ENCODE measurements at places on chromosomes 7 and 10.

DNA sequence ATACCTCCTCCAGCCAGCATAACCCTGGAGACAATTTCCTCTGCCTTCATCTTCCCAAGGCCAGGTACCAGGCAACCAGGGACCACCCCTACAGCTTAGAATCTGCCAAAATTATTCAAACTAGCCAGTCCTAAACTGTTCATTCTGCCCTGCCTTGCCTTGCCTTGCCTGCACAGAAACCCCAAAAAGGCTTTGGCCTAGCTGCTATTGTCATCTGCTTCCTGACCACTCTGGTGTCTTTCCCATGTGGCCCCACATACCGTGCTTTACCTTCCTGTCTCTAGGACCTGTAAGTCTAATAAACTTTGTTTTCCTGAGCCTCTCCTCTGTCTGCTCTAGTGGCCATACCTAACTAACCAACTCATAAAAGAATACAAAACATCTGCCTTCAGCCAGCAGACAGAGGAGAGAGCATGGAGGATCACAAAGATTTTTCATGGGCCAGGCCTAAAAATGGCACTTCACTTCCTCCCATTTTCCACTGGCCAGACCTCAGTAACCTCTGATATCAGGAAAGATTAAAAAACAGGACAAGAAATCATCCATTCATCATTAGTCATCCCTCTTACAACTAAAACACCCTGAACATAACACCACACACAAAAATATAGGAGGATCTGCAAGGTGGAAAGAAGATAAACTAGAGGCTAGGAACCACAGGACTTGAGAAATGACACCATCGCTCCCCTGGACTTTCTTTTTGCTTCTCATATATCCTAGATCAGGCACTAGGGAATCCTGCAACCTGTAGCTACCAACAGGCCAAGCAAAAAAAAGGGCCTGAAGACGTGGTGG lies 51.5 kb downstream of the IMMP2L start:
- peak; percentile 9 for DNase-seq

DNA sequence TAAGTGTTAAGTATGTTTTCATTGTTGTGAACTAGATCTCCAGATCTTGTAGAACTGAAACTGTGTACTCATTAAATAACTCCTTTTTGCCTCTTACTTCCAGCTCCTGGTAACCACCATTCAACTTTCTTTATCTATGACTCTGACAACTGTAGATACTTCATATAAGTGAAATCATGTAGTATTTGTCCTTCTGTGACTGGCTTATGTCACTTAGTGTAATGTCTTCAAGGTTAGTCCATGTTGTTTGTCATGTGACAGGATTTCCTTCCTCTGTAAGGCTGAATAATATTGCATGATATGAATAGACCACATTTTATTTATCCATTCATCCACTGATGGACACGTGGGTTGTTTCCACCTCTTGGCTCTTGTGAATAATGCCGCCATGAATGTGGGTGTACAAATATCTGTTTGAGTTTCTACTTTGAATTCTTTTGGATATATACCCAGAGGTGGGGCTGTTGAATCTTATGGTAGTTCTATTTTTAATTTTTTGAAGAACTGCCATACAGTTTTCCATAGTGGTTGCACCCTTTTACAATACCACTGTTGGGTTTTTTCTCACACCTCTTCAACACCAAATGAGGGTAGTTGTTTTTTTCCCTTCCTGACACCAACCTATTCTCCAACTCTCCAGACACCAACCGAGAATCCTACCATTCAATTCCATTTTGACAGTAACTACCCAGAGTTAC lies 10.7 kb upstream of the FMC1 start:
- DNase-seq: no peak

DNA sequence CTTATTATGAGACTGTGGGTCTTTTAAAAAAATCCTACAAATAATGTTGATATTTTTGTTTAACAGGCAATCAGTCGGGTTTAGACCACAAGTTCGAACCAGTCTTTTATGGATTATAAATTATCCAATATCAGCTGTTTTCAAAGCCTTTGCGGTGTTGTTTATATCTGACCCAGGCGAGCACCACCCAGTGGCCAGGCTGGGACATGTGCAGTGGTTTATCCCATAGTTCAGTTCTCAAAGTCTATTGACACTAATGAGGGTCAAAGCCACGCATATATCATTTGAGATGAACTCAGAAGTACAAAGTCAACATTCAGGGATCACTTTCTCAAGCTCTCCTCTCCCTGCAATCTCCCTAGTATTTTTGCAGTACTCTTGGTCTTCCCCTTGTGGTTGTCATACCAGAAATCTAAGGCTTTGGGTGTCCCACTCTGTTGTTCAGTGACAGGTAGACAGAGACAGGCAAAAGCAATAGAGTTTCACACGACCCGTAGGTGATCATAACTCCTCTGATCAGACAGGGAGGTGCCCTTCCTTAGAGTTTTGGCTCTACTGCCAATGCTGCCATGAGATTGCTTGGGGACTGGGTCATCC lies 117.4 kb upstream of the POM121L12 start:
- peak; percentile 1 for DNase-seq

DNA sequence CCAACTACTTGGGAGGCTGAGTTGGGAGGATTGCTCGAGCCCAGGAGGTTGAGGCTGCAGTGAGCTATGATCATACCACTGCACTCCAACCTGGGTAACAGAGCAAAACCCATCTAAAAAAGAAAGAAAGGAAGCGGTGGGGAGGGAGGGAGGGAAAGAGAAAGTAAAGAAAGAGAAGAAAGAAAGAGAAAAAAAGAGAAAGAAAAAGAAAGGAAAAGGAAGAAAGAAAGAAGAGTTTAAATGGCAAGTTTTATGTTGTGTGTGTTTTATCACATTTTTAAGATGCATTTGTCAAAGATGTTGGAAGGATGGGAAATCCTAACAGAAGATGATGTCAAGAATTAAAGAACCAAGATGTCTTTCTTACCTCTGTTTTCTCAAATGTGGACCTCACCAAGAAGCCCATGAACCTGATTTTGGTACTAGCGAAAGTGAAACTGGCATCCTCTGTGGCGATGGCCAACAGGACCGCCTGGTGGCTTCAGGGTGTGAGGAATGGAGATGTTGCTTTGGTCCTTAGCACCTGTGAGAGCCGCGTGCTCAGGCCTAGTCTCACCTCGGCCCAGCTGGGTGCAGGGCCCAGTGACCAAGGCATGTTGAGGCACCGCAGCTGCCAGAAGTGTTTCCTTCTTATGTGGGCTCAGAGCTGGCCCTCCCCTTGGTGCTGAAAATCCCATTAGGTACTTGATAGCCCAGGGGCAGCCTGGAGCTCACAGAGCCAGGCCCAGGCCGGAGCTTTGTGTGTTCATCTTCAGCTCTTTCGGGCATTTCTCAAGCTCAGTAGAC lies 9.8 kb downstream of the UCMA start:
- no peak for DNase-seq

DNA sequence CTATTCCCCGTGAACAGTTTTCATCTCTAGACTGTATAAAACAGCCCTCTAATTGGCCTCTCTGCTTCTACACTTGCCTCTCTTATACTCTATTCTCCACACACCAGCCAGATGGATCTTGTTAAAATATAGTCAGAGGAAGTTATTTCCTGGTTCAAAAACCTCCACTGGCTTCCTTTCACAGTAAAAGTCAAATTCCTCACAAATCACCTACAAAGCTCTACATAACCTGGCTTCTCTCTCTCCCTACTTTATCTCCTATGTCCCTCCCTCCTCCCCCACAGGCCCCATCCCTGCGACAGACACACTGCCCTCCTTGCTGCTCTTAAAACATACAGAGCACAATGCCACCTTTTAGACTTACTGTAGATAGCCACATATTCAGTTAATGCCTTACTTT lies 60.1 kb downstream of the TPK1 start:
- no peak for DNase-seq

DNA sequence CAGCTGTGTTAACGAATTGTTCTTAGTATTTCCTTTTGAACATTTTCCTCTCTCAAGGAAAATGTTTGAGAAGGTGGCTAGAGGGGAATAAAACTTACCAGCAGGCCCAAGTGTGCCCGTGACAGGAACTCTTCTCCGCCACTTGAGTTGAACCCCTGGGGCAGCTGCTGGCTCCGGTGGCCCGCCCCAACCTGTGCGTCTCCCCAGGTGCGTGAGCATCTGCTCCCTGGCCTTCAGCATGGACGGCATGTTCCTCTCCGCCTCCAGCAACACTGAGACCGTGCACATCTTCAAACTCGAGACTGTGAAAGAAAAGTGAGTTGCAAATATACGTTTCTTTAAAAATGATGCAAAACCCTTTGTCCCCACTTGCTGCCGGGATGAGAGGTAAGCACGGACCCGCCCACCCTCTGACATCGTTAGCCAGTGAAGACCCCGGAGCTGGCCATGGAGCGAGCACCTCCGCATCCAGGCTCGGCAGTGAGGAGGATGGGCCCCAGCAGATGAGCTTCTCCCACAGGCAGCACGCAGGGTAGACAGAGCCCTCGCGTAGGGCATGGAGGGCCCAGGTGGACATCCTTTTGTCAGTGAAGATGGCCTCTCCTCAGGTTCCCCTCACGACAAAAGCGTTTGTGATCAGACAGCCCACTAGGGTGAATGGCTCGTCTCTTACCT lies 35.7 kb downstream of the WIPI2 start:
- no peak for DNase-seq

GRCh38 chr10:7192831-7193361 lies 217.9 kb downstream of the SFMBT2 start:
- DNase-seq: no peak

- DNase-seq: no peak
These were observed 209.8 kb upstream of the C7orf33 start for GRCh38 chr7:148380596-148381419.

GRCh38 chr7:14507617-14508016 lies 394.9 kb downstream of the DGKB start:
- DNase-seq: peak; percentile 0

GRCh38 chr10:413662-414071 lies 275.8 kb downstream of the DIP2C start:
- DNase-seq: no peak

DNA sequence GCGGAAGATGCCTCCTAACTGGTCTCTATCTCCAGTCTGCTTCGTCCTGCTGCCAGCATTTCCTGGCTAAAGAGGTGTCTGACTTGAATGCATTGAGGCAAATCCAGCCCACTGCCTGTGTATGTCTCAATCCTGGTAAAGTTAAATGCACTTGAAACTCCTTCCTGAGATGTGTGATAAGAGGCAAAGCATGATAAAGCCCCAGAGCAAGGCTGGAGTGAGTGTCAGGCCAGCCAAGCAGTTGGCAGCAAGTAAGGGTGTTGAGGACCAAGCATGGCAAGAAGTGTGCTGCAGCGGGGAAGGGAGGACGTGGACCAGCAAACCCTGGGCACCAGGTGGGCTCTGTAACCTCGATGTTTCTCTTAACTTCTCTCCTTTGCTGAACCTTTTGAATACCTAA lies 29.1 kb downstream of the LRRC18 start:
- DNase-seq: no peak
